Adrenal gland (tissue), 19 donors: ENCODE measurements at places on chromosomes 12 and 14. TPM values are rescaled to one million over a fixed set of nuclear protein-coding genes. Genes with fewer than 3 reads are reported as not detected.

The ANO4 gene
- 7.2 TPM for total RNA-seq

The STAC3 gene
- total RNA-seq = 0.30 TPM

DNA sequence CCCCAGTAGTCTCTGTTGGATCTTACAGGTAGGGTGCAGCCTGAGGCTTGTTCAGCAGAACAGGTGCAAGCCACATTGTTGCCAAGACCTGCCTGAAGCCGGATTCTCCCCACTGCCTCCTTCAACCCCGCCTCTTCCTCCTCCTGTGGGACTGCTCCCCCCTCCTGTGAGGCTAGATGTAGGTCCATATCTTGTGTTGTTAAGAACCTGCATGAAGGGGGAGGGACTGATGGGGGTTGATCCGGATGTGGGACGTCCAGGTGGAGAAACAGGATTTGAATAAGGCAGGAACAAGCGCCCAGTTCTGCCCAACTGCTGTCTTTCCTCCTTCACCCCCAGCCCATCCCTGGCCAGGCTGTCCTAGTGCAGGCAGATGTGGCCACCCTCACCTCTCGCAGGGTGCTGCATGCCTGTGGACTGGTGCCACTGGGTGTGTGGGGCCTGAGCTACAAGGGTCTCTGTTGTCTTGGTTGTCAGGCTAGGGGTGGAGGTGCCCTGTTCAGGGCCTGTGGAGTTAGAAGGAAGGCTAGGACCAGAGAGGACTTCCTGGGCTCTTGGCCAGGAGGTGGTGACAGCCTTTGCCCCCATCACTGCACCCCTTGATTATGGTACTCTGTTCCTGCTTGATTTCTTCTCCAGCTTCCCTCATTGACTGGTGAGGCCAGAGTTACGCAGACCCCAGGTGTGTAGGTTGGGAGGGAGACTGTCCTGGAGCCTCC lies 1.4 kb downstream of the NR4A1 start:
- H3K36me3 ChIP-seq = no peaks in the 10 kb centered on the region
- peak; percentile 75 for DNase-seq
- H3K27ac ChIP-seq = no peak overlapping the region
- H3K4me3 ChIP-seq = peak overlapping the region; percentile 24
- peaks cover 13% of the 10 kb centered on the region for H3K4me1 ChIP-seq
- no peaks in the 10 kb centered on the region for H3K27me3 ChIP-seq

DNA sequence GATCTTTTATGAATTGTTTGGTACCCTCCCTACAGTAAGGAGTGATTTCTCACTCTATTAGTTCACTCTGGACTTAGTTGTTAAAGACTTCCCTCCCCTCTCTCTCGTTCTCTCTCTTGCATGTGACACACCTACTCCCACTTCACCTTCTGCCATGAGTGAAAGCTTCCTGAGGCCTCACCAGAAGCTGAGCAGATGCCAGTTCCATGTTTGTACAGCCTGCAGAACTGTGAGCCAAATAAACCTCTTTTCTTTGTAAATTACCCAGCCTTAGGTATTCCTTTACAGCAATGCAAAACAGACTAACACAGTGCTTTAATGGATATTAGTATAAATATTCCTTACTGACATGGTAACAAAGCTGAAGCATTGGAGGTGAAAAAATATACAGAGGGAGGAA lies 187.7 kb downstream of the SSPN start:
- DNase-seq = no peak
- H3K4me1 ChIP-seq = no peaks in the 10 kb centered on the region
- peaks cover 7% of the 10 kb centered on the region for H3K36me3 ChIP-seq
- no peak overlapping the region for H3K27ac ChIP-seq

DNA sequence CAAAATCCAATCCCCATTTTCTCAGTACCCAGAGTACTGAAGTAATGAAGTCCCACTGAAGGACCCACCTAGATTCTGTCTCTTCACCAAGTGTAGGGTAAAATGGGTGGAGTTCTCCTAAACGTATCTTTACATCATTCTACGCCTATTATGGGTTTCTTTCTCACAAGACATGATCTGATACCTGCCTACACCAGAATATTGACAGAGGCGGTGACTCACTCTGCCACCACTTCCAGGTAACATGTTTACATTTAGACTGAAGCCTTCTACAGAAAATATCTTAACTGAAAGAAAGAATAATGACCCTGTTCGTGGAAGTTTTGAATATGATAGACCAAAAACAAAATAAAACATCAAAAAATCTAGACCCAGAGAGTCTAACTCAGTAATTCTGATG lies 89.8 kb downstream of the BTG1 start:
- H3K4me1 ChIP-seq = peaks cover 4% of the 10 kb centered on the region
- no peaks in the 10 kb centered on the region for H3K27me3 ChIP-seq
- no peak overlapping the region for H3K27ac ChIP-seq
- no peak for DNase-seq
- H3K36me3 ChIP-seq = no peaks in the 10 kb centered on the region
- no peak overlapping the region for H3K4me3 ChIP-seq

DNA sequence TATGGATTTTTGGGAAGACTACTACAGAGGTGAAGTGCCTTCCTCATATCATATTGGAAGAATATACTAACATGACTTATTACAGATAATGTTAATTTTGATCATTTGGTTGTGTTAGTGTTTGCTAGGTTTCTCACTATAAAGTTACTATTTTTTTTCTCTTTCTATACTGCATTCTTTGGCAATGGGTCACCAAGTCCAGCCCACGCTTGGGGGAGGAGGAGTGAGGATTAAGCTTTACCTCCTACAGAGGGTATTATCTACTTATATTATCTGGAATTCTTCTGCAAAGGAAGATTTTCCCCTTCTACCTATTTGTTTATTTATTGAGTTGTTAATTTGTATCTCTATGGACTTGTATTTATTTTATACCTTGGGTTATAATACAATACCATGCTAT lies 31.5 kb downstream of the SCN8A start:
- H3K27ac ChIP-seq = no peak overlapping the region
- H3K36me3 ChIP-seq = no peaks in the 10 kb centered on the region
- H3K4me3 ChIP-seq = no peak overlapping the region
- no peaks in the 10 kb centered on the region for H3K27me3 ChIP-seq
- no peaks in the 10 kb centered on the region for H3K4me1 ChIP-seq

DNA sequence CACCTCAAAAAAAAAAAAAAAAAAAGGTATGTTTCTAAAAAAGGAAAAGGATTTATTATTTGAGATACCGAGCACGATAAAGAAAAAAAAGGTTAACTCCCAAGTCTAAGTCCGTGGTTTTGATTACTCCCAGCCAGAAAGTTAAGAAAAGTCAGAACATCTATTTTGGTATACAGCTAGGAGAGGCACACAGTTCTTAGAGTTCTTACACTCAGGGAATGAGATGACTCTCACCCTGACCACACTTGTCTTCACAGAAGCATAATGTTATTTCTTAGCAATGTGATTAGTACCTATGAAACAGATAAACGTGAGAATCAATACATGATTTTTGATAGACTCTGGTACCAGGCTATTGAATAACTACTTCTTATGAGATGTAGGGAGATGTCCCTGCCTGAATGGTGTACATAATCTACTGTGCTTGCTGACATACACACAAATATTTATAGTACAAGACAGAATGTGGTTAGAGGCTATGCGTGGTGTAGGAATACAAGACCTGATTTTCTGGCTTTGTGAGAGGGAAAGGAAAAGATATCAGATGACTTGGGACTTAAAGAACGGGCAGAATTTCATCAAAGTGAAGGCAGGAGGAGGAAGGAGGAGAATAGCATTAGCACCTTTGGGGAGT lies 31.6 kb downstream of the LIMA1 start:
- no peaks in the 10 kb centered on the region for H3K27me3 ChIP-seq
- H3K4me3 ChIP-seq = no peak overlapping the region
- no peak for DNase-seq
- H3K4me1 ChIP-seq = peaks cover 24% of the 10 kb centered on the region
- peaks cover 8% of the 10 kb centered on the region for H3K36me3 ChIP-seq

DNA sequence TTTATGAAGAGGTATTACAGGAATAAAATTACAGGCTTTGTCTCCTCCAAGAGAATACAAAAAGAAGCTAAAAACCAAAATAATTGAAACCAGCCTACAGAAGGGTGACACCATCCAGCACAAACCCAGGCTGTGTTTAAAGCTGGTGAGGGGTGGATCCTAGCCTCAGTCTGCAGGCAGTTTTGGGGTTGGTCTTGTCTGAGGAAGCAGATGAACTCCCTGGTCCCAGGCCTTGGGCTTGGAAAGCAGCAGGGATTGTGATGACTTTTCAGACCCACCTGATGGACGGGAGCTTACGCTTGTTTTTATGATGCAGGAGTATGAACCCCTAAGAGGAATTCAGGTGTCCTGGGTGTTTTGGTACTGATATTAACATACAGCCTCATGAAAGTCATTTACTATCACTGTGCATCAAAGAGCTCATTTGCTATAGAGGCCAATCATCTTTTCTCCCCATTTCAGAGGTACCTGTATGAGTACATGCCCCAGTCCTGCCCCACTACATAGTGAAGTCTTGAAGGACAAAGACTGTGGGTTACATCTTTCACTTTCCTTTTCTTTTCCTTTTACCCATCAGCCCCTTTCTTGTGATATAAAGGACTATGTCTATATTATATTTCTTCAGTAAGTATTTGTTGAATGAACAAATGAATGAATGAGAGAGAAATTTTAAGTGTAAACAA lies 18.1 kb downstream of the PRICKLE1 start:
- no peak for DNase-seq
- H3K27me3 ChIP-seq = no peaks in the 10 kb centered on the region
- H3K27ac ChIP-seq = no peak overlapping the region
- H3K36me3 ChIP-seq = no peaks in the 10 kb centered on the region
- H3K4me1 ChIP-seq = peaks cover 4% of the 10 kb centered on the region

GRCh38 chr14:101467181-101467926 lies 93.9 kb upstream of the DIO3 start:
- no peak overlapping the region for H3K4me3 ChIP-seq
- no peaks in the 10 kb centered on the region for H3K27me3 ChIP-seq
- no peaks in the 10 kb centered on the region for H3K36me3 ChIP-seq
